ENCODE measurements at places on chromosomes 1 and 21.

- H3K27me3 ChIP-seq, result no peaks in the 10 kb centered on the region
- H3K36me3 ChIP-seq, result no peaks in the 10 kb centered on the region
- H3K4me1 ChIP-seq, result no peaks in the 10 kb centered on the region
- no peak for DNase-seq
- no peak overlapping the region for H3K4me3 ChIP-seq
Observed at GRCh38 chr1:87436534-87436933, 107.9 kb downstream of the LMO4 start.

GRCh38 chr1:2100780-2101108 lies 50.5 kb downstream of the PRKCZ start:
- no peak overlapping the region for H3K4me3 ChIP-seq

DNA sequence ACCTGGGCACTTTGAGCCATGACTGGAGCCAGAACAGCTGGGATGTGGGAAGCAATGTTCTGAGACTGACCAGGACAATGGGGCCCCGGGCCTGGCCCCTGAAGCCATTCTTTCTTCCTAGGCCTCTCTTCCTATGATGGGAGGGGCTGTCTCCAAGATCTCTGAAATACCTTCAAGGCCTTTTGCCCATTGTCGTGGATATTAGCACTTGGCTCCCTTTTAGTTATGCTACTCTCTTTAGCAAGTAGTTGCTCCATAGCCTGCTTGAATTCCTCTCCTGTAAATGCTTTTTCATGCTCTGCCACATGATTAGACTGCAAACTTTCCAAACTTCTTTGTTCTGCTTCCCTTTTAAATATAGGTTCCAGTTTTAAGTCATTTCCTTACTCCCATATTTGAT lies 262.9 kb upstream of the CACYBP start:
- H3K4me1 ChIP-seq, result peaks cover 17% of the 10 kb centered on the region
- no peak overlapping the region for H3K4me3 ChIP-seq
- no peak overlapping the region for H3K27ac ChIP-seq
- DNase-seq, result no peak
- no peaks in the 10 kb centered on the region for H3K27me3 ChIP-seq

GRCh38 chr21:34913811-34914210 lies 135.3 kb downstream of the RUNX1 start:
- no peak overlapping the region for H3K27ac ChIP-seq
- no peak overlapping the region for H3K4me3 ChIP-seq
- no peaks in the 10 kb centered on the region for H3K27me3 ChIP-seq
- no peak for DNase-seq

GRCh38 chr1:200233393-200233792 lies 176.4 kb downstream of the ZNF281 start:
- no peaks in the 10 kb centered on the region for H3K36me3 ChIP-seq
- no peaks in the 10 kb centered on the region for H3K4me1 ChIP-seq

DNA sequence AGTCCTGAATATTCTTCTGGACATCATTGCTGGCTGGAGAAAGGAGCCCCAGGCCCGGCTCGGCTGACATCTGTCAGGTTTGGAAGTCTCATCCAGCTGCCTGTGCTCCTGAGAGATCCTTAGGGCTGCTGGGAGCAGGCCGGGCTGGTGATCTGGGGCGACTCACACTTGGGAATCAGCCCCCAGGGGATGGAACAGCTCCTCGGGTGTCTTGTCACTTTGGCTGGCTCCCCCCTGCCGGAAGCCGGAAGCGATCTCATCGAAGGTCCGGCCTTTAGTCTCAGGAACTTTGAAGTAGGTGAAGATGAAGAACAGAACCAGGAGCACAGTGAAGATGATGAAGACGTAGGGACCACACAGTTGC lies 31.8 kb downstream of the SLC2A1 start:
- H3K4me3 ChIP-seq, result no peak overlapping the region
- no peaks in the 10 kb centered on the region for H3K27me3 ChIP-seq
- 0 out of 2 replicates have a peak, but pooled peaks cover 3% of the 10 kb centered on the region for H3K36me3 ChIP-seq
- no peak overlapping the region for H3K27ac ChIP-seq
- no peak for DNase-seq
- peaks cover 13% of the 10 kb centered on the region for H3K4me1 ChIP-seq

DNA sequence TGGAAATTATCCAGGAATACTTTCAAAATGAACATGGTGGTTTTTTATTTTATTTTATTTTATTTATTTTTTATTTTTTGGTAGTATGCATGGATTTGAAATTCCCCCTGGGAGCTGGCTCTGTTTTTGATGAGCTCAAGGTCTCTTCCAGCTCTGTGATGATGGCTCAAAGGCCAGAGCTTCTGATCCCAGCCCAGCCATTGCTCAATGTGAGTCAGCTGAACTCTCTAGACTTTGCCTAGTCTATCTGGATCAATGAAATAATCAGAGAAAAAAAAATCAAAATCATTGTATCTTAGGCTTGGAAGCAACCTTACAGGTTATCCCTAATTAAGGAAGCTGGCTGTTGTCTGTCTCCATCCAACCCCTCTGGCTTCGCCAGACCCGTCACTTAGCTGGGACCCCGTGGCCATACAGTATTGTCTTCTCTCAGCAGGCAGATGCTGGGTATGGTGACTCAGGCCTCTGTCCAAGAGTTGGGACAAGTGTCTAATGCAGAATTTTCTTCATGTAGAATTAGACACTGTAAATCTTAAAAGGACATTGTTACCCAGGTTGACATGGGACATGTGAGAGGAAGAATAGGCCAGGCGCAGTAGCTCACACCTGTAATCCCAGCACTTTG lies 90.2 kb upstream of the LPGAT1 start:
- no peak for DNase-seq
- no peaks in the 10 kb centered on the region for H3K27me3 ChIP-seq
- H3K27ac ChIP-seq, result no peak overlapping the region
- peaks cover 3% of the 10 kb centered on the region for H3K4me1 ChIP-seq
- no peak overlapping the region for H3K4me3 ChIP-seq

GRCh38 chr1:77594366-77595112 lies 87.9 kb downstream of the ZZZ3 start:
- no peaks in the 10 kb centered on the region for H3K36me3 ChIP-seq
- DNase-seq, result peak; percentile 16
- no peaks in the 10 kb centered on the region for H3K27me3 ChIP-seq
- H3K4me3 ChIP-seq, result no peak overlapping the region
- H3K27ac ChIP-seq, result no peak overlapping the region

- no peak overlapping the region for H3K27ac ChIP-seq
- no peak overlapping the region for H3K4me3 ChIP-seq
- H3K27me3 ChIP-seq, result peaks cover 16% of the 10 kb centered on the region
- DNase-seq, result no peak
- no peaks in the 10 kb centered on the region for H3K36me3 ChIP-seq
Observed at GRCh38 chr21:43189936-43190335, 21.1 kb downstream of the CRYAA start.

GRCh38 chr21:26652854-26653253 lies 79.8 kb upstream of the CYYR1 start:
- no peak overlapping the region for H3K4me3 ChIP-seq
- H3K36me3 ChIP-seq, result no peaks in the 10 kb centered on the region
- no peak overlapping the region for H3K27ac ChIP-seq
- no peak for DNase-seq
- no peaks in the 10 kb centered on the region for H3K4me1 ChIP-seq
- H3K27me3 ChIP-seq, result no peaks in the 10 kb centered on the region

GRCh38 chr1:204207136-204207616 lies 6.6 kb downstream of the GOLT1A start:
- H3K4me3 ChIP-seq, result no peak overlapping the region
- peaks cover 6% of the 10 kb centered on the region for H3K27me3 ChIP-seq
- H3K36me3 ChIP-seq, result no peaks in the 10 kb centered on the region
- DNase-seq, result peak; percentile 68

DNA sequence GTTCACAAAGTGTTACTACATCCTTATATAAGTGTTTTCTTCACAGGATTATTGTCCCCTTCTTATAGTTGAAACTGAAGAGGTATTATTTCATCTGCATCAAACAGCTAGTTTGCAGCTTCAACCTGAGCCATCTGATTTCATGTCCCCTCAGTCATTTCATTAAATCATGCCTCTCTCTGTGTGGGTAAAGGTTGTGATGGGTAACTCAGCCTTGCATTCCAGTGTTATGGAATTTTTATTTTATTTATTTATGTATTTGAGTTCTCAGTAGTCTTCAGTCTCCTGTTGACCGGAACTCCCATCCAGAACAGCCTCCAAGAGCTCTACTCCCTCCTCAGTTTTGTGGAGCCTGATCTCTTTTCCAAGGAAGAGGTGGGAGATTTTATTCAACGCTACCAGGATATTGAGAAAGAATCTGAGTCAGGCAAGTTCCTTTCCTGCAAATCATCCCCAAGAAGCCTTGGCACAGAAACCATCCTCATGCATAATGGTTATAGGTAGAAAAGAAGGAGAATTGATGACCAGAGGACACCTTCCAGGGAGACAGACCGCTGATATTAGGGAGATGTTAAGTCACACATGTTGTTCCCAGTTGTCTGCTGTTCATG lies 21.8 kb downstream of the CHD1L start:
- peaks cover 6% of the 10 kb centered on the region for H3K36me3 ChIP-seq
- H3K27ac ChIP-seq, result no peak overlapping the region
- H3K27me3 ChIP-seq, result no peaks in the 10 kb centered on the region
- DNase-seq, result no peak
- no peak overlapping the region for H3K4me3 ChIP-seq
- H3K4me1 ChIP-seq, result peaks cover 11% of the 10 kb centered on the region

GRCh38 chr1:3745590-3746381 lies 6.5 kb upstream of the CCDC27 start:
- peaks cover 5% of the 10 kb centered on the region for H3K4me1 ChIP-seq
- H3K36me3 ChIP-seq, result no peaks in the 10 kb centered on the region
- peaks cover 14% of the 10 kb centered on the region for H3K27me3 ChIP-seq
- no peak overlapping the region for H3K4me3 ChIP-seq

GRCh38 chr21:46154955-46155513 lies 345 bp downstream of the FTCD start:
- H3K4me1 ChIP-seq, result no peaks in the 10 kb centered on the region
- H3K27ac ChIP-seq, result no peak overlapping the region
- H3K4me3 ChIP-seq, result no peak overlapping the region
- H3K27me3 ChIP-seq, result peaks cover 32% of the 10 kb centered on the region

DNA sequence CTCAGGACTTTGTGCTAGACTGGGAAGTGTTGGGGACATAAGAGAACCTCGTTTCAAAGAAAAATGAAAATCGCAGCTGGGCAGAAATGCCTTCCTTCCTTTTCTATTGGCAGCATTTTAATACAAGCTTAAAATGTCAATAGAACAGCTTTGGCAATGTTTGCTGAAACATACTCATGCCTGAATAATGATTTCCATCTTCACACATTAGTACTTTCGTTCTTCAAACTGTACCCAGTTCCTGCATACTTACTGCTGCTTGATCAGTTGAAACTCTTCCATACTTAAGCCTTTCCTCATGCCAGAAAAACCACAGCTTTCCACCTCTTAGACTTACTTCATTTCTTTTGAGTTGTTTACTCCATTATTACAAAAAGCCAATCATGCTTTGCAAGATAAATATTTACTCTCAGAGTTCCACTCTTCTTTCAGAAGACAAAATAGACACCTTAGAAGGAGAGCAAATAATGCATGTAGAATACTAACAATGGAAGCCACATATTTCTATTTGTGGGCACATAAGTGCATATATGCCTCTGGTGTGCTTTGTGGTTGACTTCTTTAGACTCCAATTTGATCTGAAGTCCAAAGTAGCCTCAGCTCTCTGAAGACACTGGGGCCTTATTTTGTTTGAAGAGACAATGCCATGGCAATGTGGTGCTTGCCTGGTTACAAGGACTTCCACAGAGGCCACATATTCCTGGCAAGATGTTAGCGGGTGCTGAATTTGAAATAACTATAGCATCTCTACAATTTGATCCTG lies 22.7 kb upstream of the CD55 start:
- DNase-seq, result no peak
- no peaks in the 10 kb centered on the region for H3K27me3 ChIP-seq
- no peak overlapping the region for H3K4me3 ChIP-seq
- no peak overlapping the region for H3K27ac ChIP-seq
